Stimulated activated CD8-positive, alpha-beta memory T cell treated with anti-CD3 and anti-CD28 coated beads, Interleukin-7, amount 100 ng/mL, for 4 hours (primary cell): ENCODE measurements at places on chromosomes 11 and 22.

DNA sequence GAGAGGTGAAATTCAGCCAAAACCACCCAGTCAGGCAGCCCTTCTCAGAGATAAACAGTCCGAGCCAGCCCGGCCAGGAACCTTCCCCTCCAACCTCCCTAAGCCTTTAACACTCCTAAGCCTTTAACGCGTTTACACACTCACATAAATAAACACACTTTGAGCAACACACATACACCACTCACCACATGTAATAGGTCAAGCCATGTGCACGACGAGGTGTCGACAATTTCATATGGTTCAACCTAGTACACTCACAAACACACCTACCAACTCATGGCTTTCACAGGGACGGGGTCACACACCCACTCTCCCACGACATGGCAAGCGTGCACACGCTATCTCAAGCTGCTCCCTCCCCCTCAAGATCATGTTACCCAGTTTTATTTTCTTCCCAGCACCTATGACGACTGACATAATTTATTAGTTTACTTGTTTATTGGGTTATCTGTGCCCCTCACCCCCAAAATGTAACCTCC is 15.5 kb downstream of the SLC43A1 start:
- no peak for DNase-seq

DNA sequence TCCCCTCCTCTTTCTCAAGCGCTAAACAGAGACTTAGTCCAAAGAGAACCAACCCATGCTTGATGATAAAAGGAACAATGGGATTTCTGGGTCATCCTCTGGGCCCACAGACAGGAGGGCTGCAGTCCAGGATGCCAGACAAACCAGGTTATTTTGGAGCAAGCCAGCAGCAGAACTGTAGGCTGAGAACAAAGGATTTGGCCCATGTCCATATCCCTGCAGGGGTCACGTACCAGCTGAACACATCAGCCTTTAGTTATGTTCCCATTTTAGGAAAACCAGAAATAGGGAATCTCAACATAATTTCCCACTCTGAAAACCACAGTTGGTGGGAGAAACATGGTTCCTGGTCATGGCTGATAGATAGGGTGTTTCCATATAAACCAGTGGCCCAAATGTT is 533.6 kb upstream of the CADM1 start:
- DNase-seq: no peak

GRCh38 chr11:19294444-19294843 is 53.7 kb upstream of the E2F8 start:
- no peak for DNase-seq

- DNase-seq: no peak
These were observed 15.6 kb downstream of the GRAMD4 start for GRCh38 chr22:46635756-46636155.

- no peak for DNase-seq
These were observed 197.8 kb downstream of the MAML2 start for GRCh38 chr11:96145163-96145585.
